H7 (cell line): ENCODE measurements at places on chromosomes 3 and 15.
A peak's percentile ranks its signal among the peaks of the same experiment; 100 is the strongest.

- DNase-seq, result peak; percentile 61
These were observed 2.3 kb upstream of the TLE3 start for GRCh38 chr15:70099967-70100473.

DNA sequence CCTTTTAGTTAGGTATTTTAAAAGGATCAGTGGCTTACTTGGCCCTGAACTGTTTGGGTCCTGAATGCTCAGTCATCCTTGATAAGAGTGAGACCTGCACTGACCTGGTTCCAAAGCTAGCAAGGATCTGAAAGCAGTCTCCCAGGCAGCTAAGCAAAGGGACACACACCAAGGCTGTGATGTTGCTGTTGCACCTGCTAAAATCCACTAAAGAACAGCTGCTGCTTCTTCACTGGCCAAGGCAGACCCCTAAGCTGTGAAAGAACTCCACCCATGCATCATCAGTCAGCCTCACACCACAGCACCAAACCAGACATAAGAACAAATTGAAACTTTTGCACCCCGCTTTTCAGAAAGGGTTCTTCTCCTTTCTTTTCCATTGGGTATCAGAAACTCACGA is 213.4 kb upstream of the STT3B start:
- DNase-seq, result no peak

GRCh38 chr3:83649692-83650091 is 1309.1 kb upstream of the CADM2 start:
- DNase-seq, result no peak

DNA sequence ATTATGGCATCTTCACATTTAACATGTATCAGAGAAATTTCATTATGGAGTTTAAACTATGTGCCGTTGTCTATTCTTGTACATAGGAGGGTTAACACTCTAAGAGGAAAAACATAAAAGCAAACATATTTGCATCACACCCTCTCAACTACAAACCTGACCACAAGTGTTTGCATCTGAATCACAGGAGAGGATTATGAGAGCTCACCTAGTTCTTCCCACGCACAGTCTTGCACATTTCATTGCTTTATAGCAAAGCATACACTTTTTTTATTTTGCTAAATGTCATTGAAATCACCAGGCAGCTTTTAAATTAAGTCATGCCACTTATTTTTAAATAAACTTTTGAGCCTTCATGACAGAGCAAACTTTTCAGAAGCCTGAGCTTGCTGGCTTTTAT is 12.5 kb downstream of the TRAT1 start:
- DNase-seq, result no peak

DNA sequence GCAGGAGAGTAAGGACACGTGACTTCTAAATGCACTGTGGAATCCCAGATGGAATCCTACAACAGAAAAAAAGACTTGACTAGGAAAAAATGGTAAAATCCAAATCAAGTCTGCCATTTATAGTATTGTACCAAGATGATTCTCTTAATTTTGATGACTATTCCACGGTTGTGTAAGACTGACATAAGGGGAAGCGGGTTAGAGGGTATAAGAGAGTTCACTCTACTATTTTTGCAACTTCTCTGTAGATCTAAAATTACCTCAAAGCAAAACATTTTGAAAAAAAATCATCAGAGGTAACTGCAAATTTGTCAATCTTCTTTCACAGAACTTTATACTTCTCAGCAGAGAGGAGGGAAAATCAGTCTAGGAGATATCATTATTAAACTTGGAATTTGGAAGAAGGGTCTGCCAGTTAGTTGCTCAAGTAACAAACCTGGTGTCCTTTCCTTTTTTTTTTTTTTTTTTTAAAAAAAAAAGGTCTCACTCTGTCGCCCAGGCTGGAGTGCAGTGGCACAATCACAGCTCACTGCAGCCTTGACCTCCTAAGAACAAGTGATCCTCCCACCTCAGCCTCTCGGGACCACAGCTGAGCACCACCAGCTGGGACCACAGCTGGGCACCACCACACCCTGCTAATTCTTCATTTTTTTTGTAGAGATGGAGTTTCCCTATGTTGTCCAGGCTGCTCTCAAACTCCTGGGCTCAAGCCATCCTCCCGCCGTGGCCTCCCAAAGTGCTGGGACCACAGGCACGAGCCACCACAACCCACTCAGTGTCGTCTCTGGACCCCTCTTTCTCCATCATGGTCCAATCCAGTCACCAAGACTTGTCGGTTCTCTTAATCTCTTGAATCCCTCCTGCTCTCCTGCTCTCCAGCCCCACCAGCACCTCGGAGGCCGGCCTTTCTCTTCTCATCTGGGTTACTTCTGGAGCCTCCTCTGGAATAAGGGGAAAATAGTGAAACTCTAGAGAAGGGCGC is 14.9 kb upstream of the HES1 start:
- DNase-seq, result no peak

- no peak for DNase-seq
These were observed 63.1 kb downstream of the PRKAR2A start for GRCh38 chr3:48784426-48785120.

GRCh38 chr3:194494951-194495374 is 8.2 kb upstream of the ATP13A3 start:
- DNase-seq, result no peak

- DNase-seq, result no peak
These were observed 63.6 kb upstream of the MEF2A start for GRCh38 chr15:99502182-99502581.

DNA sequence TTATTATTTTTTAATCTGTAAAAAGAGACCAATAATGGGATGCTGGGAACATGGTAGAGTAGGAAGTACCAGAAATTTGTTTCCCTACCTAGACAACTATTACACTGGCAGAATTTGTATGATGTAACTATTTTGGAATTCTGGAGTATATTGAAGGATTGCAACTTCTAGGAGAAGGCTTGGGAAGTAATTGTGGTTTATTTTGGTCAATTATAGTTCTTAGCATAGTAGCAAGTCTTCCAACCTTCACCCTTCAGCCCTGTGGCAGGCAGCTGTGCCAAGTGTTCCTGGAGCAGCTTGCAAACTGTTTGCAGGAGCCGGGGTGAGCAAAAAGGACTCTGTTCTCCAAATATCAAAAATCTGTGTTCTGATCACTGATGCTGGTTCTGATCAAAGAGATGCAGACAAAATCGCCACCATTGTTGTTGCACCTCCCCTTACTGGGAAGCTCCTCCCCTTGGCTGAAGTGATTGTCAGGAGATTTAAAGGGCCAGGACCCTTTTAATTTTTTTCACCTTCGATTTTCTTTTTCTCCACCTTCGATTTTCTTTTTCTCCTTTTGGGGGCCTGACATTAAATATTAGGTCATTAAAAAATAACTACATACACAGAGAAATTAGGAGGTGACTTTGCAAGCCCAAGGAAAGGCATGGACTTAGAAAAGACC is 363.3 kb downstream of the SLC9A9 start:
- peak; percentile 16 for DNase-seq
